EH (cell line): ENCODE measurements at places on chromosomes 1 and 21.

GRCh38 chr1:246161626-246162025, 345.5 kb downstream of the SMYD3 start:
- DNase-seq = peak; percentile 75

GRCh38 chr1:201718346-201719202, 110.4 kb upstream of the IPO9 start:
- no peak for DNase-seq

DNA sequence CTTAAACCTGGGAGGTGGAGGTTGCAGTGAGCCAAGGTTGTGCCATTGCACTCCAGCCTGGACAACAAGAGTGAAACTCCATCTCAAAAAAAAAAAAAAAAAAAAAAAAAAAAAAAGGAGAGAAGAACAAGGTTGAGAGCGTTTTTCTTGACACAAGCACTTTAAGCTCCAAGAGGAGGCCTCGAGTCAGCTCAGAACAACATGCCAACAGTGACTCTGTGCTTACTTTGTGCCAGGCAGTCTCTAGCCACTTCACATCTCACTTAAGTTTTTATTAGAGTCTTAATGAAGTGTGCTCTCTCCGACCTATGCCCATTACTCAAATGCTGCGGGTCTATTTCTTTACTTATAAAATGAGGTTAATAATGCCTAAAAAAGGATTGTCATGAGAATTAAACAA, 13.0 kb downstream of the ATP1A1 start:
- no peak for DNase-seq

DNA sequence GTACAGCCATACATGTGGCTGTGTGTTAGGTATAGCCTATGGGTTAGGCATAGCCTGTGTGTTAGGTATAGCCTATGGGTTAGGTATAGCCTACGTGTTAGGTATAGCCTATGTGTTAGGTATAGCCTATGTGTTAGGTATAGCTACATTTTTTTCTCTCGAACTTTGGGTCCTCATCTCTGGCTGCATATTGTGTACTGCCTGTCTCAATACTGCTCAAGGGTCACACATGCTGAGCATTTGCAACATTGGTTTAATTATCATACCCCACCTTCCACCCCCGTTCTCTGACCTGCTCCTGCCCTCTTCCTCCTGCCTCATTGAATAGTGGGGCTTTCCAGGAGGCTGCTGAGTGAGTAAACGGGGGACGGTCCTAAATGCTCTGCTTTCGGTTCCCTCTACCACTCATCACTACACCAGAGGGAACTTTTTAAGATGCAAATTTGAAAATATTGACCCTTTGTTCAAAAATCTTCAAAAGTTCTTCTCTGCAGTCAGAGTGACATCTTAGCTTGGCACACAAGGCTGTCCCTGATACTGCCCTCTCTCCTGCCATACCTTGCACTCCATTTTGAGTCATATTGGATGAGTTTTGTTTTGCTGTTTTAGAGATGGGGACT, 17.8 kb downstream of the OR2B11 start:
- no peak for DNase-seq

GRCh38 chr21:34889320-34889675, 159.8 kb downstream of the RUNX1 start:
- peak; percentile 73 for DNase-seq

DNA sequence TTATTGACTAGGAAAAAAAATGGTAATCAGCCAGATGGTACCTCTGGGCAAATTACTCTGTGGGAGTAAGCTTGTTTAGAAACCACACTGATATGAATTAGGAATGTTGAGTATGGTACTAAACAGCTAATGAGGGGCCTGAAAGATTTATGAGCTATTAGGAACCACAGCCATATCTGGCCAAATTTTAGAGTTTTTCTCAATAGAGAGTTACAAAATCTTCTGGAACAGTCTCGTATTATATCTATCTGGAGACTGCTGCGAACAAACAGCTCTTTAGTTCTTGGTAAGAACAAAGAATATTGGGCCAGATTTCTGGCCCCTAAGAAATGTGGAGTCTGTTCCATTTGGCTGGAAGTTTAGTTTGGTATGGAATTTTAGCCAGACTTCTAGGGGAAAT, 4.9 kb upstream of the PODN start:
- DNase-seq = peak; percentile 73

DNA sequence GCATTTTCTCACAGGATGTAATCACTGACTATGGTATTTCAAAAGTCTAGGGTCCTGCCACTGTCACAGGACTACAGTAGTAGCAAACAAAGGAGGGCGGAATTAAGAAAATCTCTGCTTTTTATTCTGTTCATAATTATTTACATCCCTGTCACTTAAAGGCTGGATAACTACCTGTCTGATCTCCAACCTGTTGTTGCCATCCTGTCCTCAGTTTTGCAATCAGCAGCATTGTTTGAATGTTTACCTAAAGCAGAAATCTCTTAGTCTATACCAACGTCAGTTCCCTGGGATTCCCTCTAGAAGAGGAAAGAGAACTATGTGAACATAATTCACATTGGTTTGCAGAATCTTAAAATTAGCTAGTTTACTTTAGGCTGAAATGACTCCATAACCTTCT, 218.5 kb downstream of the PBX1 start:
- no peak for DNase-seq
